Fibroblast of lung (primary cell): ENCODE measurements at places on chromosomes 4 and X. TPM values are rescaled to one million over a fixed set of nuclear protein-coding genes. Genes with fewer than 3 reads are reported as not detected.

DNA sequence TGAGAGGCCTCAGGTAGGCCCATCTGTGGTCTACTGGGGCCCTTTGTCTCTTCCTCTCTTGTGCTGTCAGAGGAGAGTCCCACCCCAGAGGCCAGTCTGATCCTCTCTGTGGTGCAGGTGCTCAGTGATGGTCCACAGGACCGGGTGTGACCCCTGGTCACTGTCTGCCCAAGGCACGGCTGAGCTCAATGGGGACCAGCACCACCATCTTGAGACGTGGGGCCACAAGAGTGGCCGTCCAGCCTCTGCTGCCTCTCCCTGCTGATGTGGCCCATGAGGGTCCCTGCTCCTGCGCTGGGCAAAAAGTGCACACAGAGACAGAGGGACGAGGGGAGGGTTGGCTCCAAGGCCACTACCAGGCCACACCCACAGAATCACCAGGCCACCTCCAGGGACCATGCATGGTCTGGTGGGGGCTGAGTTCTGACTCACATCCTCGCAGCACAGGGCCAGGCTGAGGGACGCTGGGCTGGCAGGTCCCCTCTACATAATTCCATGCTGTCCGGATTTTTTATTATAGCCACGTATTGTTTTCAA lies 88.3 kb downstream of the FAM53A start:
- no peak overlapping the region for H3K4me3 ChIP-seq
- no peaks in the 10 kb centered on the region for H3K27me3 ChIP-seq
- no peak for DNase-seq
- H3K4me1 ChIP-seq = no peaks in the 10 kb centered on the region
- no peak overlapping the region for H3K27ac ChIP-seq

CITED1 gene
- 0.17 TPM in 1 of 2 replicates, not detected in the other for total RNA-seq

DNA sequence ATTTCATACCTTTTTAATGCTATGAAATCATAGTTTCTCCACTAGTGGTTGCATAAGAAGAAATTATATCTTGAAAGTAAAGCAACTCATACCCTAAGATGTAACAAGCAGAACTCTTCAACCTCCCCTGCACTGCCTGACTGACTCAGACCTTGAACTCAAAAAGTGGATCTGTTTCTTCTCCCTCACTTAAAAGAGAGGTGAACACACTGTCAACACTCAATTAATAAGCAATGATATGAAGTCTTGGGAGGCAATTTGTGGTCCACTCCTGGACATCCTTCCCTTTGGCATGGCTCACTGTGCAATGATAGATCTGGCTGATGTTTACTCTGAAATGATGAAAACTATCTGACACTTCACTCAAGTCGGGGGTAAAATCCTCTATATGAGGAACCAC lies 282.0 kb upstream of the DKK2 start:
- no peak overlapping the region for H3K4me3 ChIP-seq
- H3K27ac ChIP-seq = no peak overlapping the region
- DNase-seq = peak; percentile 24
- no peaks in the 10 kb centered on the region for H3K27me3 ChIP-seq

GRCh38 chr4:169293343-169294176 lies 22.8 kb upstream of the SH3RF1 start:
- no peak for DNase-seq
- no peak overlapping the region for H3K4me3 ChIP-seq
- no peak overlapping the region for H3K27ac ChIP-seq
- H3K36me3 ChIP-seq = no peaks in the 10 kb centered on the region
- no peaks in the 10 kb centered on the region for H3K4me1 ChIP-seq

- no peaks in the 10 kb centered on the region for H3K36me3 ChIP-seq
- DNase-seq = no peak
- no peaks in the 10 kb centered on the region for H3K27me3 ChIP-seq
- H3K4me3 ChIP-seq = no peak overlapping the region
Observed at GRCh38 chr4:150828159-150828558, 186.9 kb downstream of the LRBA start.

CXCL3 gene
- 1.3 and 2.5 TPM in 2 replicates for total RNA-seq

- no peaks in the 10 kb centered on the region for H3K36me3 ChIP-seq
- H3K27ac ChIP-seq = no peak overlapping the region
- peak; percentile 55 for DNase-seq
- H3K4me3 ChIP-seq = no peak overlapping the region
- H3K27me3 ChIP-seq = no peaks in the 10 kb centered on the region
Observed at GRCh38 chr4:73213916-73214653, 44.5 kb downstream of the ANKRD17 start.

GRCh38 chrX:28625223-28625622 lies 38.0 kb downstream of the IL1RAPL1 start:
- H3K36me3 ChIP-seq = no peaks in the 10 kb centered on the region
- DNase-seq = no peak
- no peaks in the 10 kb centered on the region for H3K4me1 ChIP-seq
- H3K27me3 ChIP-seq = no peaks in the 10 kb centered on the region
- no peak overlapping the region for H3K27ac ChIP-seq

IRS4 gene
- not detected in 2 replicates for total RNA-seq

MAOA gene
- 17.7 and 27.6 TPM in 2 replicates for total RNA-seq

IQCM gene
- total RNA-seq = under 0.01 TPM in 1 of 2 replicates, not detected in the other

- no peak for DNase-seq
- peaks cover 2% of the 10 kb centered on the region for H3K27me3 ChIP-seq
- H3K27ac ChIP-seq = no peak overlapping the region
- H3K4me3 ChIP-seq = no peak overlapping the region
Observed at GRCh38 chrX:53039236-53039635, 9.4 kb upstream of the GPR173 start.

GRCh38 chr4:106058921-106059320 lies 163.7 kb downstream of the NPNT start:
- H3K4me1 ChIP-seq = peaks cover 4% of the 10 kb centered on the region
- H3K27me3 ChIP-seq = no peaks in the 10 kb centered on the region
- H3K4me3 ChIP-seq = no peak overlapping the region
- DNase-seq = no peak

- no peak overlapping the region for H3K27ac ChIP-seq
- no peaks in the 10 kb centered on the region for H3K4me1 ChIP-seq
- no peaks in the 10 kb centered on the region for H3K36me3 ChIP-seq
- DNase-seq = no peak
Observed at GRCh38 chr4:80568891-80569290, 233.4 kb downstream of the CFAP299 start.

DNA sequence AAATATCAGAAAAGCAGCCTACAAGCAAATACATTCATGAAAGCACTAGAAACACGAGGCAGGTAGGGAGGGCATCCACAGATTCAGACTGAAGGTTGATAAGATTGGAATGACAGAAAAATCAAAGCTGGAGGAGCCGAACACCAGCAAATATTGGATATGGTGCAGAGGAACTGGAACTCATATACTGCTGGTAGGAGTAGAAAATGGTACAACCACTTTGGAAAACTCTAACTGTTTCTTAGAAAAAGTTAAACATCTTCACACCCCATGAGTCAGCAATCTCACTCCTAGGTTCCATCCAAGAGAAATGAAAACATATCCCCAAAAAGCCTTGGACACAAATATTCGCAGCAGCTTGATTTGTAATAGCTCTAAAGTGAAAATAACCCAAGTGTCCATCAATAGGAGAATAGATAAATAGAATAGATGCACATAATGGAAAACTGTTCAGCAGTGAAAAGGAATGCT lies 27.1 kb downstream of the CD99L2 start:
- H3K27me3 ChIP-seq = no peaks in the 10 kb centered on the region
- peak; percentile 3 for DNase-seq
- H3K4me3 ChIP-seq = no peak overlapping the region
- peaks cover 3% of the 10 kb centered on the region for H3K4me1 ChIP-seq
- no peaks in the 10 kb centered on the region for H3K36me3 ChIP-seq

GRCh38 chr4:77010841-77011354 lies 61.3 kb downstream of the SEPTIN11 start:
- no peaks in the 10 kb centered on the region for H3K27me3 ChIP-seq
- peaks cover 11% of the 10 kb centered on the region for H3K36me3 ChIP-seq

- H3K36me3 ChIP-seq = no peaks in the 10 kb centered on the region
- H3K4me1 ChIP-seq = peaks cover 2% of the 10 kb centered on the region
- no peak overlapping the region for H3K4me3 ChIP-seq
- no peaks in the 10 kb centered on the region for H3K27me3 ChIP-seq
- no peak for DNase-seq
Observed at GRCh38 chr4:150211016-150211415, 132.8 kb downstream of the DCLK2 start.

TCEAL7 gene
- total RNA-seq = 32.5 and 52.6 TPM in 2 replicates

- peaks cover 12% of the 10 kb centered on the region for H3K27me3 ChIP-seq
- no peak for DNase-seq
- H3K4me3 ChIP-seq = no peak overlapping the region
- H3K27ac ChIP-seq = no peak overlapping the region
- no peaks in the 10 kb centered on the region for H3K36me3 ChIP-seq
- no peaks in the 10 kb centered on the region for H3K4me1 ChIP-seq
Observed at GRCh38 chr4:77185686-77186085, 28.7 kb downstream of the CCNG2 start.

NBDY gene
- 5.4 and 5.8 TPM in 2 replicates for total RNA-seq

DNA sequence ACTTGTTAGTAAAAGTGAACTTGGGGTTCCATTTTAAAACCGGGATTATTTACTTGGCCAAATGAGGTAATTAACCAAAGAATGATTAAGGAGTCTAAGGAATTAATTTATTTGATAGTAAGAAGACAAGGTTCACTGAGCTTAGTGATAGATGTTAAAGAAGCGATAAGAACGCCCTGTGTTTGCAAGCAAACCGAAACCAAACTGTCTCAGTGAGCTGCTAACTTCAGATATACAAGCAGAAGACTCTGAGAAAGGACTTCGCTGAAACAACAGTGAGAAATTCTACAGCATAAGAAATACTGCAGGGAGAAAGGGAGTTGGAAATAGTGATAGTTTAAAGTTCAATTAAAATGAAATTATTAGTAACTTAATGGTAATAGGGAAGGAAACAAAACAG lies 37.6 kb upstream of the SHISA3 start:
- DNase-seq = peak; percentile 59
- no peaks in the 10 kb centered on the region for H3K36me3 ChIP-seq
- no peaks in the 10 kb centered on the region for H3K27me3 ChIP-seq
- peak overlapping the region; percentile 64 for H3K4me3 ChIP-seq
- H3K27ac ChIP-seq = no peak overlapping the region

SPATA18 gene
- 17.7 and 20.5 TPM in 2 replicates for total RNA-seq

DNA sequence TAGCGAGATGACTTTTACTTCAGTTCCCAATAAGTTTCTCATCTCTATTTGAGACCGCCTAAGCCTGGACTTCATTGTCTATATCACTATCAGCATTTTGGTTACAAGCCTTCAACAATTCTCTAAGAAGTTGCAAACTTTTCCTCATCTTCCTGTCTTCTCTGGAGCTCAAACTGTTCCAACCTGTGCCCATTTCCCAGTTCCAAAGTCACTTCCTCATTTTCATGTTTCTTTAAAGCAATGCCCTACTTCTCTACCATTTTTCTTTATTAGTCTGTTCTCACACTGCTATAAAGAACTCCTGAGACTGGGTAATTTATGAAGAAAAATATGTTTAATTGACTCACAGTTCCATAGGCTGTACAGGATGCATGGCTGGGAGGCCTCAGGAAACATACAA lies 251.9 kb downstream of the TECRL start:
- no peak overlapping the region for H3K27ac ChIP-seq
- H3K4me3 ChIP-seq = no peak overlapping the region
- no peak for DNase-seq
- no peaks in the 10 kb centered on the region for H3K36me3 ChIP-seq
- H3K4me1 ChIP-seq = no peaks in the 10 kb centered on the region

IL3RA gene
- under 0.01 TPM in 1 of 2 replicates, not detected in the other for total RNA-seq
